ENCODE measurements at places on chromosomes 4 and X. TPM values are rescaled to one million over a fixed set of nuclear protein-coding genes. Genes with fewer than 3 reads are reported as not detected.
A peak's percentile ranks its signal among the peaks of the same experiment; 100 is the strongest.

The HTR2C gene
- not detected for total RNA-seq

The C1QTNF7 gene
- total RNA-seq, result not detected

The DCAF8L2 gene
- not detected for total RNA-seq

The ELOVL6 gene
- 0.54 TPM for total RNA-seq

The RPS6KA6 gene
- 0.05 TPM for total RNA-seq

The ESX1 gene
- 2.8 TPM for total RNA-seq

The EIF1AX gene
- 67.6 TPM for total RNA-seq

The TAF7L gene
- total RNA-seq, result 0.18 TPM

The BTC gene
- total RNA-seq, result 0.08 TPM

The RGN gene
- total RNA-seq, result 3.4 TPM

The PCDH10 gene
- not detected for total RNA-seq

DNA sequence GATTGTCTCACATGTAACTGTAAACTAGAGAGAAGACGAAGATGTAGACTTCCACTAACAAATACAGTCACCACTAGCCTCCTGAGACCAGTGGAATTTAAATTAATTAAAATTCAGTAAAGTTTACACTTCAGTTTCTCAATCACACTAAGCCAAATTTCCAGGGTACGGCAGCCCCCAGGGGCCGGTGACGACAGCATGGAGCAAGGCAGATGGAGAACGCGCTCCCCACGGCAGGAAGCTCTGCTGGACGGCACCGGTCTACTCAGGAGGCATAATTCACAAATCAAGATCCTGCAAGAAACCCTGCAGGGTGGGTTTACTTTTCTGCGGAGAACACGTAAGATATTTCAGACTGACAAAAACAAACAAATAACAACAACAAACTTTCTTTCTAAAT, 80.7 kb downstream of the FAT1 start:
- DNase-seq, result no peak

DNA sequence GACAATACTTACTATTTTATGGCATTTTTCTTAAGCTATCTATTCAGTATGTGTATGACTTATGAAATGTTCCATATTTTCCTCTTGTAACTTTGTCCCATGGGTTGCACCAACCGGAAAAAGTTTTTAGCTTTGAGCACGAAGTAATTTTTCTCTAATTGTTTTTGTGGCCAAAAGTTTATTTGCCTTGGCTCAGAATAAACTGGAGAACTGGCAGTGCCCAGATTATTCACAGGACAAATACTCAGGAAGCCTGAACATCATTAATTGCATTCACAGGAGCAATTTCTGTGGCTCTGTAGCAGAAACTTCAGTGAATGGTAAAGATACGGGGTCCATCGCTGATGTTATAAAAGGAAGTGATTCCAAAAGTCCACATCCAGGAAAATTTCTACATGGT, 184.5 kb downstream of the ARHGAP10 start:
- DNase-seq, result no peak

- no peak for DNase-seq
Observed at GRCh38 chr4:15945516-15945915, 7.0 kb upstream of the FGFBP1 start.

DNA sequence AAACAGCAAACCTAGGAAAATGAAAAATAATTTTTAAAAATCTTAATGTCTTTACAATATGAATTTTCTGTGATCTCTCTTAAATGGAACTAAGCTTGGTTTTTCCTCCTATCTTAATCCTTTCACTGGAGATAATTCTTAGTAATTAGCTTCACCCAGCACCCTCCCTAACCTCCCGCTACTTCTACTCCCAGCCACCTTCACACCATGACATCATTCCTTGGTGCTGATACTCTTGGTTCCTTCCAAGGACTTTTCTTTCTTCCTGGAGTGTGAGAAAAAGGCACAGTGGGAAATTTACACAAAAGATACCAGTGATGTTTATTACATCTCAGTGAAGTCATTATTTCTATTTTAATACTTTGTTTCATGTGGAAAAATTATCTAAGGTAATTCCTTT, 163.6 kb upstream of the PLAC1 start:
- no peak for DNase-seq

DNA sequence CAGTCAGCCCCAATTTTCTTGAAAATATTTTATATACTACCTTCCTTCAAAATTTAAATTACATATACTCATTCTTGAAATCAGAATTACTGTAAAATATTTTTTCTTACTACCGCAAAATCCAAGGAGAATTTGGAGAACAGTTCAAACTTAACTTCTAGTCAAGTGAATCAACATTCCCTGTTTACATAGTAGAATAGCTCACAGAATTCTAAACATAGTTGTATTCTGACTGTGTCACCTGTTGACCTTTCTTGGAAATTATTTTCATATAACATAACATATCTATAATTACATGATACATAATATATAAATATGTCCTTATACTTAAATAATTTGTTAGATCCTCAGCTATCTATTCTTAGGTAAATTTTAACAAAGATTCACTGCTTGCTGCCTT, 31.0 kb upstream of the FGF5 start:
- DNase-seq, result peak; percentile 36

GRCh38 chr4:6885953-6886557, 23.6 kb upstream of the TBC1D14 start:
- DNase-seq, result no peak

GRCh38 chr4:179095585-179096221, 1653.5 kb upstream of the AGA start:
- DNase-seq, result no peak

- no peak for DNase-seq
Observed at GRCh38 chrX:115901241-115901640, 269.3 kb upstream of the AGTR2 start.

DNA sequence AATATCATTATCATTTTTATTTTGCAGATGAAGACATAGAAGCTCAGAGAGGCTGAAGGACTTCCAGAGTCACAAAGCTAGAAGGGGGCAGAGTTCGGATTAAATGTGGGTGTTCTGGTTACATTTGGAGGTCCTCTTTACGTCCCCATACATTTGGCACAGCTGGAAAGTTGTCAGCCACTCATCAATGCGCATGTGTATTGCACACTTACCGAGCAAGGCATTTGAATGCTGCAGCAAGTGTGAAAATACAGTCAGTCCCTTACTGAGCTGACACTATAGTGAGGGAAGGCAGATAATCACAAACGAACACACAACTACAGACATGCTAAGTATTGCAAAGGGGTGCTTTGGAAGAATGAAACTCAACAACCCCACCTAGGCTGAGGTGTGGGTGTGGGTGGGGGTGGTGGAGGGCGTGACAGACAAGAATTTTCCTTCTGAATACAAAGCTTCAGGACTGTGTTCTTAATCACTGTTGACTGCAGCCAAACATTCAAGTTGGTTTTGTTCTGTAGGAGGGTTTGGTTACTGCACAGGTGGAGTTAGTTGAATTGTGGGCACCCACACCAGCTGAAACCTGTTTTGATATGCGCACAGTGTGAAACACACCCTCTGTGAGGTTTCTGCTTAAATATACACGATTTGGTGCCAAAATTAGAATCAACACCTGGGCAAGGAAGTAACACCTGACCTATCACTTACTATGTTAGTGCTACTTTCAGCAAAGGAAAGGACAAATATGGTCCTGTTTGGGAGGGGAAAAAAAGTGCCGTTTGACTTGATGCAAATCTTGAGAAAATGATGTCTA, 72.4 kb downstream of the COQ2 start:
- no peak for DNase-seq

DNA sequence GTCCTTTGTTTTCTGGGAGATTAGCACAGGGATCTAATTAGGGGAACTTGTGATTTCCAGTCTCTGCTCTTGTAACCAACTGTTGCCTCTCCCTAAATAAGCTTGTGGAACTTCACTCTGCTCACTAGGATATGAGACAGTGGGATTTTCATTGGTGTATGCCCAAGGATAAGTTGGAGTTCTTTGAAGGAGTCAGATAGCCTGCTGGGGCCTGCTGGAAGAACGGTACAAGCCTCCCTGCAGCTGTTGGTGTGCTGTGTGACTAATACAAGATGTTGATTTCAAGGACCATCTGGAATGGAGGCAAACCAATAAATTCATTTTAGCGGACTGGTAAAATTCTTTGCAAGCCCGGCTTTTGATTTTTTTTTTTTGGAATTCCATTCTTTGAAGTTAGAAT, 167.0 kb downstream of the AASDH start:
- DNase-seq, result no peak

- no peak for DNase-seq
Observed at GRCh38 chr4:44494810-44495701, 46.4 kb upstream of the KCTD8 start.

DNA sequence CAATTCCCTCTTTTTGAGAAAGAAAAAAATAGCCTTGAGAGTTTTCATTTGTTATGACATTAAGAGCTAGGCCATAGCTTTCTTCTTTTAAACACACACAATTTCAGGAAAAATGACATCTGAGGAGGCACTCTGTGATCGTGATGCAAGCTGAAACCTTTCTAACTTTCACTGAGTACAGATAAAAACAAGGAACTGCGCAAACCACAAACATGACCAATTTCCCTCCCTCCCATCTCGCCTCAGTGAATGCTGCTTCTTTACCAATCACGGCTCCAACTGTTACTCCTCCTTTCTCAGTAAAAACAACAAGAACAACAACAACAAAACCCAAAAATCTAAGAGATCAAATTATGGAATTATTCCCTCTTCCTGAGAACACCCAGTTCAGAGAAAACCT, 626.8 kb downstream of the TLL1 start:
- DNase-seq, result no peak

- no peak for DNase-seq
Observed at GRCh38 chr4:168592676-168593075, 95.8 kb downstream of the PALLD start.

DNA sequence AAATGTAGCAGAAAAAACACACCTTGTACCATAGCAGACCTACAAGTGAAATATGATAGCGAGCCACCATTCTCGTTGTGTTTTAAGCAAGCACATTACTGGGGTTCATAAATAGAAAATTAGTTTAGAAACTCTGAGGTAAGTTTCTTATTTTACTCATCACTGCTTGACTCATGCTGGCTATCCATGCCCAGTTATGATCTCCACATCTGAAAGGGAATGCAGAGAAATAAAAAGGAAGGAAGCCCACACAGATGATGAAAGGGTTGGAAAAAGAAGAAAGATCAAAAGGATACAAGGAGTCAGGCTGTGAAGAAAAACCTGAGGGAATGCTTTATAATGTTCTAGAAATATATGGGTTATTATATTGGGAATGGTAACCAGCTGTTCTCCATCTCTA, 54.5 kb downstream of the CAMK2D start:
- no peak for DNase-seq

DNA sequence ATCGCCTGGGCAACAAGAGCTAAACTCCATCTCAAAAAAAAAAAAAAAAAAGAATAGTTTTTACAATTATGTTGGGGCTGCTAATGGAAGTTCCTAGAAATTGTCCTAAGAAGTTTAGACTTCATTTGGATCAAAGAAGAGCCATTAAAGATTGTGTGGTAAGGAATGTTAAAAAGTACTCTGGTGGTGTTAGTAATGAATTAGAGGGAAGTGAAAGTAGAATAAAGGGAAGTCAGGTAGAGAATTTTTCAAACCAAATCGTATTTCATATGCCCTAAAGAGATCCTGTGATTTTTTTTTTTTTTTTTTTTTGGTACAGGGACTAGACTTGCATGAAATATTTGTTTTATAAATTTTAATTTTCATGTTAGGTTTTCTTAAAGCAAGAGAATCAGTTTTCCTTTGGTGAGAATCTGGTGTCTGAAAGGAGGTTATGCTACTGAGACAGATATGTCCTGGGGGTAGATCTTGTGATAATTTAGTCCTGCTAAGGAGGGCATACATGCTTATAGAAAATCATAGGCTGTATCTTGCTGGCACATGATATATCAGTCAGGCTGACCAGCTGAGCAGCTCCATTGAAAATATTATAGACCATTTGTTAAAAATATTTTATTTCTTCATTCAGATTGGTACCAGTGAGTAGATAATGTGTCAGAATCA, 10.7 kb downstream of the SEC24B start:
- DNase-seq, result no peak

- DNase-seq, result no peak
Observed at GRCh38 chr4:146661367-146661766, 22.7 kb downstream of the POU4F2 start.

DNA sequence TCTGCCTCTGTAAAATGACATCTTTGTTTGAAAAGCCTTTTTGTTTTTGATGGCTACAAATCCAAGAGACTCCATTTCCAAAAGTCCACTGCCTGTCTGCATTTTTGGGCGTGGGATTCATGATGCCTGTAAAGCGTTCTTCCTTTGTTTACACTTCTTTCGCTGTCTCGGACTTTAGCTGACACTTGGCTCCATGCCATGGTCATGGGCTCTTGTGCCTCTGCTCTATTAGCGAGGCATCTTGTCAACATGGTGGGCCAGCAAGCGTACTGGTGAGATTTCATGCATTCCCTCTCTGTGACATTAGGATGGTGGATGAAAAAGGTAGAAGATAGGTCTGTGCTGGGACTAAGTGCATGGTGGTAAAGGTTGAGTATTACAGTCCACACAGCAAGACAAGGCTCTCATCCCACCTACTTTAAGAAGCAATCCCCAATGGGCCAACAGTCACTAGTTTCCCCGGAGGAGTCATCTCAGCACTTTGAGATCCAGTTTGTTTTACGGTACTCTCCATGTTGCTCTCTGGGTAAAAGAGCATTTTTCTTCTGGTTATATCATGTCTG, 298.2 kb upstream of the KLF3 start:
- no peak for DNase-seq

DNA sequence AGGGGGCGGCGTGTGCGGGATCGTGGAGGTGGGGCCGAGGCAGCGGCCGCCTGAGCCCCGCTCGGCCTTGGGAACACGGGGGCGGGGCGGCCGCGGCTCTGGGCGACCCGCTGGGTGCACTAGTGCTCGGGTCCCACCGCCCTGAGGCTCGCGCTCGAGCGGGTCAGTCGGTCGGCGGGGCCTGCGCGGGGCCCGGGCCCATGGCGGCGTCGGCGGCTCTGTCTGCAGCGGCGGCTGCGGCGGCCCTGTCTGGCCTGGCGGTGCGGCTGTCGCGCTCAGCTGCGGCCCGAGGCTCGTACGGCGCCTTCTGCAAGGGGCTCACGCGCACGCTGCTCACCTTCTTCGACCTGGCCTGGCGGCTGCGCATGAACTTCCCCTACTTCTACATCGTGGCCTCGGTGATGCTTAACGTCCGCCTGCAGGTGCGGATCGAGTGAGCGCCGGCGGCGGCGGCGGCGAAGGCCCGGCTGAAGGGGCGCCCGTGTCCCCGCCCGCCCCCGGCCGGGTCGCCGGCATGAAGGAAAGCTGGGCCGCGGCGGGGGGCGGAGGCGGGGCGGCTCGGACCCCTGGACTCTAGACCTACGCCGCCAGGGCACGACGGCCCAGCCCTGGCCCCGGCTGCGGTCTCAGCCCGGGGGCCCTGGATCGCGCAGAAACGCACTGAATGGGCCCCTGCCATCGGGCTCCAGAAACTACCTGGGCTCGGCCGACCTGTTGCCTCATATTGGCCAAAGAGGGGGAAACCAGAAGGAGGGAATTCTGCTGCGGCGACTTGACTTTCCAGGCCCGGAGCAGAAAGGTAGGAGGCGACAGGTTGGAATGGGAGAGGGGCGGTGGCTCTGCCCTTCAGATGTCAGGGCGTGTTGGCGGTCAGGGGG, at the start of gene SMIM10L2A:
Gene SMIM10L2A (plus strand): TSS at position 13 of the 878 bp plus-strand sequence. CDS start 188 bp downstream, at position 201.
- no peak for DNase-seq

- no peak for DNase-seq
Observed at GRCh38 chrX:134570899-134571298, 87.4 kb downstream of the PLAC1 start.

Data from Panc1 (cell line).